ENCODE measurements at places on chromosomes 6 and 20.

GRCh38 chr20:32261644-32262043 is 15.8 kb upstream of the KIF3B start:
- no peaks in the 10 kb centered on the region for H3K27me3 ChIP-seq
- peaks cover 8% of the 10 kb centered on the region for H3K4me1 ChIP-seq
- H3K4me3 ChIP-seq = no peak overlapping the region
- DNase-seq = no peak

GRCh38 chr20:15359056-15359455 is 1021.6 kb upstream of the FLRT3 start:
- no peaks in the 10 kb centered on the region for H3K36me3 ChIP-seq
- no peak for DNase-seq
- H3K27me3 ChIP-seq = no peaks in the 10 kb centered on the region
- no peaks in the 10 kb centered on the region for H3K4me1 ChIP-seq

GRCh38 chr6:136085370-136086115 is 164.6 kb downstream of the MTFR2 start:
- H3K27ac ChIP-seq = no peak overlapping the region
- H3K4me1 ChIP-seq = no peaks in the 10 kb centered on the region
- H3K27me3 ChIP-seq = no peaks in the 10 kb centered on the region
- DNase-seq = no peak
- H3K4me3 ChIP-seq = no peak overlapping the region
- H3K36me3 ChIP-seq = no peaks in the 10 kb centered on the region

GRCh38 chr6:126143761-126144251 is 157.5 kb downstream of the TRMT11 start:
- H3K4me1 ChIP-seq = no peaks in the 10 kb centered on the region
- H3K27me3 ChIP-seq = no peaks in the 10 kb centered on the region
- peaks cover 1% of the 10 kb centered on the region for H3K36me3 ChIP-seq
- H3K27ac ChIP-seq = no peak overlapping the region
- DNase-seq = no peak

DNA sequence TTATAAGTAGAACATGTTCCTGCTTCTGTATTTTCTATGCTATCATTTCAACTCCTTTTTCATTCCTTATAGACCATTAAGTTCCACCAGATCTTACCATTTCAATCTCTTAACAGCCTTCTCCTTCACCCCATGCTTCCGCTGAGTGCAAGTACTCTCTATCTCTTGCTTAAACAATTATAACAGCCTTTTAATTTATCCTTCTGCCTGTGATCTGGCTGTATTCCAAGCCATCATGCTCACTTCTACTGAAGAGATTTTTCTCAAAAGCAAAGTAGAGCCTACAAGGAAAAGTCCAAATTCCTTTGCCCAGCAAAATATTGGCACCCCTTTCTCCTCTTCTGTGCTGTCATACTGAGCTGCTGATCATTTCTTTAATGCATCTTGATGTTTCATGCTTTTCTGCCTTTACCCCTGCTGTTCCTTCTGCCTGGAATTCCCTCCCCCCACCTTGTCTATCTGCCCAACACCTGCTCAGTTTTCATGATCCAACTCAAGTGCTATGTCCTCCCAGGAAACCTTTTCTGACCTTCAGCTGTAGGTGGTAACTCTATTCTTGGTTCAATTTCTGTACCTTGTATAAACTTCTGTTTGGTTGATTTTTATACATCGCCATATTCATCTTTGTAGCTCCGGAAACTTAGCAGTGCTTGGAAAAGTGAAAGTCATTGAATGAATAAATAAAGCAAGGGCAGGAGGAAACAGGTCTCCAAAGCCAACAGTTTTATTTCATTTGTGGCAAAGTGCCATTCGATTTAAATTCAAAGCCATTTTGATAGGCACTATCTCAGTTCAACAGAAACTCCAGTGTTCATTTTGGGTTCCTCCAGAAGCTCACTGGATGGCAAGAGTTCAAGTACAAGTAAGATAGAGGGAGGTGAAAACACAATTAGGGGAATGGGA is 10.5 kb upstream of the BMP2 start:
- H3K27me3 ChIP-seq = no peaks in the 10 kb centered on the region
- H3K4me3 ChIP-seq = no peak overlapping the region
- DNase-seq = no peak
- no peak overlapping the region for H3K27ac ChIP-seq
- no peaks in the 10 kb centered on the region for H3K36me3 ChIP-seq
- H3K4me1 ChIP-seq = no peaks in the 10 kb centered on the region

DNA sequence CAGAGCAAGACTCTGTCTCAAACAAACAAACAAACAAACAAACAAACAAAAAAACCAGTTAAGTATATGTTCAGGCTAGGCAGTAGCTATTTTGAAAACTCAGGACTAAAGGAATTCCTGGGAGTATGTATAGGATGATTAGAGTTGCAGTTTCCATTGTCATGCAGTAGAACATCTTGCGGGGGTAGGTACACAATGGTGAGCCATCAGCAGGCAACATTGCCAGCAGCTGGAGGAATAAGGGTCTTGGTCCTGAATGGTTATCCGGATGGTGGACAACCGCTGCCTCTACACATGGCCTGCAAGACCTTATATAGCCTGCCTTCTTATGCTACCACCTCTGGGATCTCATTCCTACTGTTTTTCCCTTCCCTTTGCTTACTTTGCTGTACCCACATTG is 297.5 kb downstream of the SOX4 start:
- H3K4me3 ChIP-seq = no peak overlapping the region
- no peaks in the 10 kb centered on the region for H3K36me3 ChIP-seq
- no peak overlapping the region for H3K27ac ChIP-seq
- no peak for DNase-seq

DNA sequence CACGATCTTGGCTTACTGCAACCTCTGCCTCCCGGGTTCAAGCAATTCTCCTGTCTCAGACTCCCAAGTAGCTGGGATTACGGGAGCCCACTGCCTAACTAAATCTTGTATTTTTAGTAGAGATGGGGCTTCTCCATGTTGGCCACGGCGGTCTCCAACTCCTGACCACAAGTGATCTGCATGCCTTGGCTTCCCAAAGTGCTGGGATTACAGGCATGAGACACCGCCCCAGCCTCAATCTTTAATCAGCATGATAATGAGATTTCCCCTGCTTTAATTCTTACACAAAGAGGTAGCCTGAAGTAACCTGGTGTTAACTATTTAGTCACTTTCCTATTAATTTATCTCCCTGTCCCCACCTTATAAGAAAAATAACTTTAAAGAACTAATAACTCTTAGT is 31.3 kb upstream of the TRDN start:
- no peaks in the 10 kb centered on the region for H3K27me3 ChIP-seq
- no peak overlapping the region for H3K27ac ChIP-seq
- H3K36me3 ChIP-seq = no peaks in the 10 kb centered on the region
- no peak overlapping the region for H3K4me3 ChIP-seq
- no peaks in the 10 kb centered on the region for H3K4me1 ChIP-seq

- no peak overlapping the region for H3K4me3 ChIP-seq
- H3K27me3 ChIP-seq = no peaks in the 10 kb centered on the region
- DNase-seq = no peak
- H3K27ac ChIP-seq = no peak overlapping the region
Observed at GRCh38 chr6:165049362-165049761, 260.0 kb downstream of the C6orf118 start.

DNA sequence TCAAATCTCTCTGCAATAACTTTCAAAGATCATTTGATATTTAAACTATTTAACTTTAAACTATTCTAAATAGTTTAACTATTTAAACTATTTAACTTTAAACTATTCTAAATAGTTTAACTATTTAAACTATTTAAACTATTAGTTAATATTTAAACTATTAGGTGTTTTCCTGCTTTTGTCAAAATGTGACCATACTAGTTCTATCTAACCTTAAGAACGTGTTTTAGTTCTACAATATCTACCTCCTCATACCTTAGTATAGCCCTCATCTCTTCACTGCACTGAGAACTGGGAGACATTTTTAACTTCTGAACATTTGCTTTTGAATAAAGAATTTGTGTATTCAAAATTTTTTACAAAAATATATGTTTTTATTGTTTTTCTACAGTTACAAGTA is 429.1 kb downstream of the ADGRB3 start:
- no peaks in the 10 kb centered on the region for H3K27me3 ChIP-seq
- H3K4me3 ChIP-seq = no peak overlapping the region
- no peaks in the 10 kb centered on the region for H3K36me3 ChIP-seq
- no peak for DNase-seq
- H3K4me1 ChIP-seq = no peaks in the 10 kb centered on the region

DNA sequence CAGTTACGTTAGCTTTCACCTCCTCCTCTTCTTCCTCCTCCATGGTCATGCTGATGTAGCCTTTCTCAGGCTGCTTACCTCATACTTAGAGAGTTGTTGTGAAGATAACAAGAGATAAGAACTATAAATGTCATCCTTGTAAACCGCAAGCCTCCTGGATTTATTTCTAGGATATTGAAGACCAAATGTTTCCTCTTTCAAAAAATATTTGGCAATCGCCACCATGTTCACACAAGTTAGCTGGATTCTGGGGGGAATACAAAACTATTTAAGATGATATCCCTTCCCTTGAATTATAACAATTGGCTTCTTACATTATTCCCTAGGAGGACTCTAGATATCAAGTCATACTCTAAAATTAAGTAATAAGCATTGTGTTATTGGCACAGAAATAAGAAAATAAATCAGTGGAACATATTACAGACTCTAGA is 99.8 kb upstream of the PLEKHG1 start:
- DNase-seq = no peak
- H3K27ac ChIP-seq = no peak overlapping the region
- H3K36me3 ChIP-seq = no peaks in the 10 kb centered on the region
- H3K4me3 ChIP-seq = no peak overlapping the region
- H3K27me3 ChIP-seq = peaks cover 6% of the 10 kb centered on the region

DNA sequence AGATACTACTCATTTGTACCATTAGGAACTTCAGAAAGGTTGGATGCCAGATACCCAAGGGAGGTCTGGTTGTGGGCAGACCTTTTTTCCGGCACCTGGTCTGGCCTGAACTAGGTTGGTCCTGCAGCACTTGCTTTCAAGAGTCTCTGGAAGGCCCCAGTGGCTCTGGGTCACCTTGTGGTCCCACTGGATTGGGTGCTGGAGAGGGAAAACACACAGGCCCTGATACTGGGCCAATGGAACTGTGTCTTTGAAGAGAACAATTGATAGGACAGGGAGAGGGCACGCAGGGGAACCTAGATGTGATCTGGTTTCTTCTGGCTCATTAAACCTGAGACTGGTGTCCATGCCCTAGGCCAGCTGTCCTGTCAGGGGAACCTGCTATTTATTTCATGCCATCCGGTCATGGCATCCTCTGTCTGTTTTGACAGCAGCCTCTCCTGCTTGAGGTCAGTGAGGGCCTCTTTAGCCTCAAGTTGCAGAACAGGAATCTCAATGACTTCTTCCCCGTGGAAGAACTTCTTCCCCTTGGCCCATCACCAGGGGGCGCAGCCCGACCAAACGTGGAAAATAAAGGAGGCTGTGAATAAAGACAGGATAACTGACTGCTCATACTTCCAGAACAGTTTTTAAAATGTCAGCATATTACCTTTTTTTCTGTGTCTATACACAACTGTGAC is 25.0 kb downstream of the TAF8 start:
- H3K27me3 ChIP-seq = no peaks in the 10 kb centered on the region
- H3K27ac ChIP-seq = peak overlapping the region; percentile 44
- peaks cover 10% of the 10 kb centered on the region for H3K4me1 ChIP-seq
- no peak overlapping the region for H3K4me3 ChIP-seq

- no peaks in the 10 kb centered on the region for H3K36me3 ChIP-seq
- H3K27ac ChIP-seq = no peak overlapping the region
- no peaks in the 10 kb centered on the region for H3K27me3 ChIP-seq
- DNase-seq = no peak
Observed at GRCh38 chr6:43736211-43736786, 33.7 kb upstream of the VEGFA start.

- no peak overlapping the region for H3K4me3 ChIP-seq
- no peak overlapping the region for H3K27ac ChIP-seq
- no peak for DNase-seq
- H3K4me1 ChIP-seq = no peaks in the 10 kb centered on the region
- H3K27me3 ChIP-seq = no peaks in the 10 kb centered on the region
Observed at GRCh38 chr6:142968601-142969000, 23.6 kb upstream of the HIVEP2 start.

DNA sequence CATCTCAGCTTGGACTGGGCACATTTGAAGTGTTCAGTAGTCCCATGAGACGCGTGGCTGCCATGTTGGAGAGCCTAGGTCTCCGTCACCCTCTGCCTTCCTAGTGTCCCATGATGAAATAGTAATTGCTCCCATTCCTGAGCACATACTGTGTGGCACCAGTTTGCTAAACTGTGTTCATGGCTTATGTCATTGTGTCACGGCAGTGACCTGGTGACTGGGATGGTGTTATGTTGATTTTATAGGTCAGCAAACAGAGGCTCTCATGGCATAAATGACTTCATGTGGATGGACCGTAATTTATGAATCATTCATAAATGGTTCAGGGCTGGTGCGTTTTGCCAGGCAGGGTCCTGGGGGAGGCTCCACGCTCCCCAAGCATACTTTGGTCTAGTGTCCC is 3.8 kb downstream of the BCAS4 start:
- H3K36me3 ChIP-seq = peaks cover 3% of the 10 kb centered on the region
- peaks cover 22% of the 10 kb centered on the region for H3K4me1 ChIP-seq
- H3K27me3 ChIP-seq = no peaks in the 10 kb centered on the region
- no peak for DNase-seq

DNA sequence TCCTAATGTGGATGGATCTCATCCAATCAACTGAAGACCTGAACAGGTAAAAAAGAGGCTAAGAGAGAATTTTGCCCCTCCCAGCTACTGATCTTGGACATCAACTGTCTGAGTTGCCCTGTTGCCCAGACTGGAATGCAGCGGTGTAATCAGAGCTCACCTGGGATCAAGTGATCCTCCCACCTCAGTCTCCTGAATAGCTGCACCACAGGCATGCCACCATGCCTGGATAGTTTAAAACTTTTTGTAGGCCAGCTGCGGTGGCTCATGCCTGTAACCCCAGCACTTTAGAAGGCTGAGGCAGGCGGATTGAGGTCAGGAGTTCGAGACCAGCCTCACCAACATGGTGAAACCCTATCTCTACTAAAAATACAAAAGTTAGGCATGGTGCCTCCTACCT is 34.9 kb upstream of the GCNT2 start:
- peaks cover 54% of the 10 kb centered on the region for H3K27me3 ChIP-seq
- no peak overlapping the region for H3K27ac ChIP-seq
- H3K4me3 ChIP-seq = no peak overlapping the region
- no peaks in the 10 kb centered on the region for H3K4me1 ChIP-seq
- no peak for DNase-seq
- H3K36me3 ChIP-seq = no peaks in the 10 kb centered on the region

DNA sequence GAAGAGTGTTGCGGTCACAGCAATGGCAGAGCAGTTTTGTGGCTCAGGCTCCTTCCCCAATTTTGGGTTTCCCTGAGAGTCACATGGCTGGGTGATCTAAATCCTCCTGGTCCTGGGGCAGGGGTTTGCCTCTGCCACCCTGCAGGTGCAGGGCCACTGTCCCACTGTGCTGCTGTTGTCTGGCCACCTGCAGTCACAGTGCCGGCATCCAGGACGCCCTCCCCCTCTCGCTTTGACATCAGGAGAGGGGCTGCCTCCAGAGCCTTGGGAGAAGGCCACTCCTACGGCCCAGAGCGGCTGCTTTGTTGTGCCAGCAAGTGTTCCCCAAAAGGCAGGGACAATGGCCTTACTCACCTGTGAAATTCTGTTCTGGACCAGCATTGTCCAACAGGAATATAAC is 449.0 kb downstream of the QKI start:
- DNase-seq = no peak
- no peaks in the 10 kb centered on the region for H3K36me3 ChIP-seq
- peaks cover 51% of the 10 kb centered on the region for H3K27me3 ChIP-seq
- H3K4me1 ChIP-seq = peaks cover 7% of the 10 kb centered on the region
- H3K27ac ChIP-seq = no peak overlapping the region

GRCh38 chr6:22928775-22929174 is 359.4 kb downstream of the HDGFL1 start:
- H3K4me3 ChIP-seq = no peak overlapping the region
- no peaks in the 10 kb centered on the region for H3K36me3 ChIP-seq
- no peak overlapping the region for H3K27ac ChIP-seq
- DNase-seq = no peak
- no peaks in the 10 kb centered on the region for H3K27me3 ChIP-seq
